ENCODE measurements at places on chromosomes 3 and 15. TPM values are rescaled to one million over a fixed set of nuclear protein-coding genes. Genes with fewer than 3 reads are reported as not detected.

Gene MKRN2OS
- 0.52 TPM for total RNA-seq

DNA sequence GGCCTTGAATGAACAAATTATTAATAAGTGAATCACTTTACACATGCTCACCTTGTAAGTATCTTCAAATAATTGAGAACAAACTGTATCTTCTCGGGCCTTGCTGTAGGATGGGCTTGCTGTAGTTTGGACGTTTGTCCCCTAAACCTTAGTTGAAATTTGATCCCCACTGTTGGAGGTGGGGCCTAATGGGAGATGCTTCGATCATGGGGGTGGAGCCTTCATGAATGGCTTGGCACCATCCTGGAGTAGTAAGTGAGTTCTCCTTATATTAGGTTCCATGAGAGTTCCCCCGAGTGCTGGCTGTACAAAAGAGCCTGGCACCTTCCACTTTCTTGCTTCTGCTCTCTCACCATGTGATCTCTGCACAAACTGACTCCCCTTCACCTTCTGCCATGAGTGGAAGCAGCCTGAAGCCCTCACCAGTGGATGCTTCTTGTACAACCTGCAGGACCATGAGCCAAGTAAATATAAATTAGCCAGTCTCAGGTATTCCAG is 29.3 kb downstream of the PIGB start:
- DNase-seq = no peak

DNA sequence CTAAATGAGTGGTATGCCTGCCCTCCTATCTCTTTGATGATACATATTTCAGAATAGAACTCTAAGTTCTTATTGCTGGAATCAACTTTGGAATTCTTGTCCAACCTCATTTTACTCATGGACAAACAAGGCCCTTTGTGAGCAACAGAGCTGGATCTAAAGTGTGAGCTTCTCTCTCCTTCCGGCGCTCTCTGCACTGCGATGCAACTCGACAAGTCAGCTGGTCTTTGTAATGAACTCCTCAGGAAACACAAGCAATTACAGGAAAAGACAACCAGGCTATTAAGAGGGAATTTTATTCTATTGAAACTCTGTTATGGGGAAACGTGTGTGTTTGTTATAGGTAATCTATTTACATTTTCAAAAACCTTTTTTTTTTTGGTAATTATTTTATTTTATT is 20.3 kb upstream of the NRROS start:
- DNase-seq = no peak

Gene PLSCR4
- 63.5 TPM for total RNA-seq

Gene TNFAIP8L3
- 25.0 TPM for total RNA-seq

DNA sequence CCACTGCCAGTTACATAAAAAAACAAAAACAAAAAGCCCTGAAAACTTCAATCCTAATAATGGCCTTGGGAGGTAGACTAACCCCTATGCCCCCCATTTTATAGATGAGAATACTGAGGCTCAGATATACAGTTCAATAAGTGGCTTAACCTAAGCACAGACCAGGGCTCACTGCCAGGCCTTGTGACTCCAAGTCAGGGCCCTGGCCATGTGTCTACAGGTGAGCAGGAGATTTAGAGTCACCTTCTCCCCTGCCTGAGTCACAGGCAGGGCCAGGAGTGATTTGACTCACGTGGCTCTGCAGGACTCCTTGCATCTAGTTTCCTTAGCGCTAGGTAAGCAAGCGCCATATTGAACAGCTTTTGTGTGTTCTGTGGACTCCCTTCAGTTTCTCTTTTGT is 98.6 kb upstream of the ETV5 start:
- no peak for DNase-seq

DNA sequence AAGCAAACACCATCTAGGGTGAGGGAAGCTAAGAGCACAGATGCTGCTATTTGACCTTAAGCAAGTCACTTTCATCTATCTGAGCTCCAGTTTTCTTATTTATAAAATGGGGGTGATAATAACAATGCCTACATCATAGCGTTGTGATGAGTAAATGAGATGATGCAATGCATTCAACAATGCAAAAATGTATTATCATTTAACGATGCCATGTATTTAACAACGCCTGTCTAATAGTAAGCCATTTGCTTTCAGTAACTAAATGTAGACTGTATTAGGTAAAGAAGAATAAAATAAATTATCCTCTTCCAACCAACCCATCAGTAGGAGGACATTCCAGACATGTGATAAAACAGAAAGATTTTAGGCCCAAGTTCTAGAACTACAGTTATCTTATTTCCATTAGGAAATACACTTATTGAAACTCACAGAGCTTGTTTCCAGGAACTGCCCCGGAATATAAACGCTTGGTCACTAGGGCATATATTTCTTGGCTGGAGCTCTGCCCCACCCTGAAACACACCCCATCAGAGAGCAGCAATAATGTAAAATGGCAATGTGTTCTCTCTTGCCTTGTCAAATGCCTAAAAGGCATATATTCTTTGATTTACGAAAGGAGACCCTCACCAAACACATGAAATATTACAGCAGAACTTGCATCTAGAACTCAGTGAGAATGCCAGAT is 128.3 kb downstream of the LIPC start:
- no peak for DNase-seq

GRCh38 chr3:137789236-137789635 is 25.1 kb downstream of the SOX14 start:
- no peak for DNase-seq

Gene NTRK3
- 4.5 TPM for total RNA-seq

Gene LMAN1L
- total RNA-seq = not detected

DNA sequence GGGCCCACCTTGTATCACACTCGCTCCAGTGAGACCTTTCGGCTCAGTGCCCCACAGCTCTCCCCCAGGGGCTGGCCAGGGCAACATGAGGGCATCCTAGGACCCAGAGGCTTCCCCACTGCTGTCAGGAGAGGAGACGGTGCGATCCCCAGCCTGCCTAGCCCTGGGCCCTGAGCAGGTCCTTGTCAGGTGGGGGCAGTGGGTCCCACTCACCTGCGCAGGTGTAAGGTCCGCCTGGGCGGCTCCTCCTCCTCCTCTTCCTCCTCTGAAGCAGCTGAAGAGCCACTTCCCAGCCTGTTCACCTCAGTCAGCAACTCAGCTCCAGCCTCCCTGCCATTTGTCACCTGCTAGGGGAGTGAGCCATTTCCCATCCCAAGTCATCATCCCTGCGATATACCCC is 9.6 kb downstream of the KIF7 start:
- DNase-seq = no peak

- DNase-seq = no peak
Observed at GRCh38 chr15:57994221-57995049, 71.1 kb downstream of the ALDH1A2 start.

Gene GATM
- 5.4 TPM for total RNA-seq

DNA sequence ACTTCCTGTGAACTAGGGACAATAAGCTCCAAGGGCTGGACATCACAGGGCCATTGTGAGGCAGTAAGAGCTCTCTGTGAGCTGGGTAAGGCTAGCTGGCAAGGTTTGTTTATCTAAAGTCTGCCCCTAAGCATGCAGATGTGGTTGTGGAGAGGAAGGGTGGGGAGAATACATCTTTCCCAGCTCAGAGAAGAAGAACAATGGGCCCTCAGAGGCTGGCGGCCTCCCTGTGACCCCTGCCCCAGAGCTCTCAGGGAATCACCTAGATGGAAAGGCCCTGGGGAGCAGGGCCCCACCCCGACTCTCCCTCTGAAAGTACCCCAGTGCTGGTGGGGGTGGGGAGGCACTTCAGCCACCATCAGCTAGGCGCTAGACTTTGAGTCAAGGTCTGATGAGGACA is 4.3 kb upstream of the AP3B2 start:
- DNase-seq = no peak

DNA sequence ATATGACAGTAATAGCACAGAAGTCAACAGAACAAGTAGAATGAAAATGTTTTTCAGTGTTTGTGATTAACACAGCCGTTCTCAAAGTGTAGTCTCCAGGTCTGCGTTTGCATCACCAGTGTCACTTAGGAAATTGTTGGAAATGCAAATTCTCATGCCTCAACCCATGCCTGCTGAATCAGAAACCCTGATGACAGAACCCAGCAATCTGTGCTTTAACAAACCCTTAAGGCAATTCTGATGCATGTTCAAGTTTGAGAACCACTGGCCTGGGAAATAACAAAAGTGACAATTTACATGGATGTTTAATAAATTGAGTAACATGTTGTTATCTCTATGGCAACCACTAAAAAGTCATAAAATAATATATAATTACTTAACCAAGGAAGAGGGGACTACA is 103.1 kb upstream of the ATP11B start:
- DNase-seq = no peak

Gene CNTN6
- total RNA-seq = 3.0 TPM

Gene DTX3L
- total RNA-seq = 75.3 TPM

- DNase-seq = no peak
Observed at GRCh38 chr15:58738046-58738707, 11.3 kb downstream of the ADAM10 start.

Gene FRMD5
- 4.4 TPM for total RNA-seq

Gene TM4SF1
- total RNA-seq = 249 TPM

Gene CHST13
- total RNA-seq = 0.61 TPM

Gene GOLGA6L7
- not detected for total RNA-seq
